ENCODE measurements at places on chromosomes 5 and 9. TPM values are rescaled to one million over a fixed set of nuclear protein-coding genes. Genes with fewer than 3 reads are reported as not detected.

DNA sequence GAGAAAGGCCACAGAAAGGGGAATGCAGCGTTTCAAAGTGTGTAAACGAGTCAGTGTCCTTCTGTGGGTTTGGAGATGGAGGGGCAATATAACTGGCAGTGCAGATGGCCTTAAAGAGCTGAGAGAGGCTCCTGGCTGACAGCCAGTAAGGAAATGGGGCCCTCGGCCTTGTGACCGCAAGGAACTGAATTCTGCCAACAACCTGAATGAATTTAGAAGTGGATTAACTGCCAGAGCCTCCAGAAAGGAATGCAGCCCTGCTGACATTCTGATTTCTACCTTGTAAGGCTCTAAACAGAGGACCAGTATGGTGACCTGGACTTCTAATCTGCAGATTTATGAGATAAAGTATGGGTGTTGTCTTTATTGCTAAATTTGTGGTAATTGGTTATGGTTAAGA is 17.5 kb upstream of the NREP start:
- DNase-seq: peak; percentile 13
- no peaks in the 10 kb centered on the region for H3K27me3 ChIP-seq
- no peaks in the 10 kb centered on the region for H3K4me1 ChIP-seq
- H3K27ac ChIP-seq: no peak overlapping the region

- no peak for DNase-seq
- H3K36me3 ChIP-seq: no peaks in the 10 kb centered on the region
- H3K4me1 ChIP-seq: no peaks in the 10 kb centered on the region
- H3K4me3 ChIP-seq: no peak overlapping the region
- H3K27me3 ChIP-seq: no peaks in the 10 kb centered on the region
Measured at GRCh38 chr9:126366366-126367011, 39.9 kb downstream of the MVB12B start.

Gene TPPP
- 2.5 TPM for total RNA-seq

Gene TMOD1
- total RNA-seq: 51.5 TPM

DNA sequence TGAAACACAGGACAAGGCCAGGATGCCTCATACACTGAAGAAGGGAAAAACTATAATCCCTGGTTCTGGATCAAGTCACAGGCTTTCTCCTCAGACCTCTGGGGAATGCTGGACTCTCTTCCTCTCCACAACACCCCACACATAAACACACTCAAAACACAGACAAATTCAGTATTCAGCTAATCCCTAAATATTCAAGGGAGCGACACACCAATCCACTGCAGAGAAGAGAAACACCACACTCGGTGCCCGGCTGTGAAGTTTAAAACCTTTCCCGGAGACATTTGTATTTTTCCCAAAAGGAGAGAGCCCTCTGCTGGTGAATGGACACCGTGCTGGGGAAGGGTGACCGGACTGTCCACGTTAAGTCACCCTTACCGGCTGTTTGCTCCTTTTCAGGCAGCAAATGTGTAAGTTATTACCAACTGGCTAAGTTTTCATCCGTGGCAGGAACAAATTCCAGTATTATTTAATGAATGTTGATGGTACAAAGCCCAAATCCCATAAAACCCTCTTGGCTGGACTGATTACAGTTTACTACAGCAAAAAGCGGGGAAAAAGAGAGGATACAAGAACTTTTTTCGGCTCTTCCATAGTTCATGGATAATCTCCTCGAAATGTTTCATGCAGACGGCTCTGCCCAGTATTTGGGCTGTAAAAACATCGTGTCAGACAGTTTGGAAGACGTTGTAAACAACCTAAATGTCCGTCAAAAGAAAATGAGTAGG is 130.9 kb upstream of the SLC30A5 start:
- H3K4me1 ChIP-seq: no peaks in the 10 kb centered on the region
- no peaks in the 10 kb centered on the region for H3K27me3 ChIP-seq
- H3K36me3 ChIP-seq: no peaks in the 10 kb centered on the region
- DNase-seq: peak; percentile 71

Gene MED27
- total RNA-seq: 37.4 TPM

DNA sequence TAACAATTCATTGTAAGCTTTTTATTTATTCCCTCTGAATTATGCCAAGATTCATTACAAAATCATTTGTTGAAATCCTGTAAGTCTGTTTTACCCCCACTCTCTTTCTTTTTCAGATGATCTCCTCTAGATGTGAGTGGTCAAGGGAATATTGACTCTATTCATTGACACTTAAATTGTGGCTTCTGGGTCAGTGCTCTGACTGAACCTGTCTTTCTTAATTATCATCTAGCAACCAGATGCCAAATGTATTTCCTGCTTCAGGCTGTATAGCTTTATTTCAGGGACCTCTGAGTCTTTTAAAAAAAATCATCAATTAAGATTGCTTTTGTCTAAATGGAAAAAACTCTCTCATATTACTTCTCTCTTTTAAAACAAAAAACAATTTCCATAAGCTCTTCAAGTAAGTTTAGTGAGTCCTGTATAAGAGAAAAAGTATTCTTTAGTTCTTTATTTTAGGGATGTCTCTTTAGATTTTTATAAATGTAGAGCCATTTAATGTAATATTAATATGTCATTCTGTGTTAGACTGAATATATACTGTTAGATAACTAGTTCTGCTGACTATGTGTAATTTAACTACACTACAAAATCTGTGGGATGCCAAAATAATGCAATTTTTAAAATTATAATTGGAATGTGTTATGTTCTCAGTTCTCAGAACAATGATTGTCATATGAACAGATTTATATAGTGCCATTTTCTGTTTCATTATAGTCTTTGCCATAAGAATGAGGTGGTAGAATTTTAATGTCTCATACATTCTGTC is 645.8 kb upstream of the EDIL3 start:
- no peaks in the 10 kb centered on the region for H3K4me1 ChIP-seq
- no peak for DNase-seq
- H3K27me3 ChIP-seq: no peaks in the 10 kb centered on the region
- no peaks in the 10 kb centered on the region for H3K36me3 ChIP-seq
- no peak overlapping the region for H3K4me3 ChIP-seq

Gene TMEM245
- 231 TPM for total RNA-seq

- H3K4me1 ChIP-seq: peaks cover 7% of the 10 kb centered on the region
- no peaks in the 10 kb centered on the region for H3K36me3 ChIP-seq
- H3K4me3 ChIP-seq: no peak overlapping the region
- no peak for DNase-seq
- H3K27me3 ChIP-seq: no peaks in the 10 kb centered on the region
- no peak overlapping the region for H3K27ac ChIP-seq
Measured at GRCh38 chr9:121319383-121319780, 50.7 kb downstream of the STOM start.

Gene FBN2
- 7.4 TPM for total RNA-seq

GRCh38 chr5:176341325-176342157 is 20.0 kb downstream of the KIAA1191 start:
- H3K4me1 ChIP-seq: peaks cover 5% of the 10 kb centered on the region
- DNase-seq: no peak
- H3K4me3 ChIP-seq: no peak overlapping the region
- peaks cover 5% of the 10 kb centered on the region for H3K36me3 ChIP-seq

Gene FAM221B
- not detected for total RNA-seq
